ENCODE measurements at places on chromosomes 11 and 22.
A peak's percentile ranks its signal among the peaks of the same experiment; 100 is the strongest.

- no peak for ATAC-seq
Measured at GRCh38 chr11:130832566-130833425, 83.5 kb downstream of the SNX19 start.

- ATAC-seq, result no peak
Measured at GRCh38 chr11:71948314-71949027, 19.6 kb downstream of the RNF121 start.

DNA sequence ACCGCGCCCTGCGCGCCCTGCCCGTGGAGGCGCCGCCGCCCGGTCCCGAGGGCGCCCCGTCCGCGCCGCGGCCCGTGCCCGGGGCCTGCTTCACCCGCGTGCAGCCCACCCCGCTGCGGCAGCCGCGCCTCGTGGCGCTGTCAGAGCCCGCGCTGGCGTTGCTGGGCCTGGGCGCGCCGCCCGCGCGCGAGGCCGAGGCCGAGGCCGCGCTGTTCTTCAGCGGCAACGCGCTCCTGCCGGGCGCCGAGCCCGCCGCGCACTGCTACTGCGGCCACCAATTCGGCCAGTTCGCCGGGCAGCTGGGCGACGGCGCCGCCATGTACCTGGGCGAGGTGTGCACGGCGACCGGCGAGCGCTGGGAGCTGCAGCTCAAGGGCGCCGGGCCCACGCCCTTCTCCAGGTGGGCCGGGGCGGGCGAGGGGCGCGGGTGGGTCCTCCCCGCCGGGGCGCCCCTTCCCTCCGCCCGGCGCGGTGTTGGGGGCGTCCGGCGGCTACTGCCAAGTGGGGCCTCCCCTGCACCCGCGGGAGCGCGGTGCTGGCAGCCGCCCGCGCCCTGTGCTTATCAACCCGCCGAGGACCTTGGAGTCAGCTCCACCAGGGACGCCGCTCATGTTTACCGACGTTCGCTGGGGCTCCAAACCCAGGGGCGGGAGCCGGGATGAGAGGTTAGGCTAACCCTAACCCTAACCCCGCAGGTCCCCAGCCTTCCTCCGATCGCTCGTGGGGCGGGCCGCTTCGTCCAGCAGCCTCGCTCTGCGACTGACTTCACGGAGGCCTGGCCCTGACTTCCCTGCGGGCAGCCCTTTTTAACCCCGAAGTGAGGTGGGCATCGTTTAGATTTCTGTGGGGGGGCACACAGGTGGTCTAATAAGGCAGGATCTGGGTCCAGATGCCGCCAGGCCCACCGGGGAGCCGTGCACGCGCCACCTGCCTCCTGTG is 649 bp downstream of the SELENOO start:
- ATAC-seq, result peak; percentile 35

DNA sequence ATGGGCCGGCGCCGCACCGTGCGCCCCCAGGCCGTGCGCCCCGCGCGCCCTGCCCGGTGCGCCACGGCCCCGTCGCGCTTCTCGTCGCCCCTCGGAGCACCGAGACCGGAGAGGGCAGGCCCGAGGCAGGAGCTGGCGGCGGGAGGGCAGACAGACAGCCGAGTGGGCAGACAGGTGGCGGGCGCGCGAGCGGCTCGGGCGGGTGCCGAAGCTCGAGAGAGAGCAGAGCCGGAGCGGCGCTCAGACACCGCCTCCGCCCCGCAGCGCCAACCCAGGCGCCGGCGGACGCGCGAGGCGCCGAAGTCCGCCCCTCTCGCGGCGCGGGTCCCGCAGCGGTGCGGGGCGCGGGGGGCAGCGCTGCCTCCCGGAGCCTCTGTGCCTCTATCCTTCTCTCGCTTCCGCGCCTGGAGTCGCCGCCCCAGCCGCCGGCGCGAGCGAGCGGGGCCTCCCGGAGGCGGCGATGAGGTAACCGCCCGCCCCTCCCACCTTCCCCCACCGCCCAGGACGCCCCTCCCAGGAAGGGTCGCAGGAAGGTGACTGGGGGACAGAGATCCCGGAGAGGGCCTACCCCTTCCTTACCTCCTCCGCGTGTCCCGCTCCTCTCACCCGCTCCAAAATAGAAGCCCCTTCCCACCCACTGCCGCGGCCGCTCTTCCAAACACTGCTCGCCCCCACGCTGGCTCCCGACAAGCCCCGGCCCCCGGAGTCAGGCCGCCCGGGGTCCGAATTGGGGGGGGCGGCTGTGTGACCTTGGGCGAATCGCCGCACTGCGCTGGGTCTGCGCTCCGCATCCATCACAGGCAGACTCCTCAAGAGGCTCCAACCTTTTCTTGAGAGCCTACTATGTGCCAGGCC is at the start of gene RASL10A:
Gene RASL10A (minus strand): TSS at position 412 of the 855 bp plus-strand sequence. CDS start 451 bp downstream, outside the sequence.
- no peak for ATAC-seq

DNA sequence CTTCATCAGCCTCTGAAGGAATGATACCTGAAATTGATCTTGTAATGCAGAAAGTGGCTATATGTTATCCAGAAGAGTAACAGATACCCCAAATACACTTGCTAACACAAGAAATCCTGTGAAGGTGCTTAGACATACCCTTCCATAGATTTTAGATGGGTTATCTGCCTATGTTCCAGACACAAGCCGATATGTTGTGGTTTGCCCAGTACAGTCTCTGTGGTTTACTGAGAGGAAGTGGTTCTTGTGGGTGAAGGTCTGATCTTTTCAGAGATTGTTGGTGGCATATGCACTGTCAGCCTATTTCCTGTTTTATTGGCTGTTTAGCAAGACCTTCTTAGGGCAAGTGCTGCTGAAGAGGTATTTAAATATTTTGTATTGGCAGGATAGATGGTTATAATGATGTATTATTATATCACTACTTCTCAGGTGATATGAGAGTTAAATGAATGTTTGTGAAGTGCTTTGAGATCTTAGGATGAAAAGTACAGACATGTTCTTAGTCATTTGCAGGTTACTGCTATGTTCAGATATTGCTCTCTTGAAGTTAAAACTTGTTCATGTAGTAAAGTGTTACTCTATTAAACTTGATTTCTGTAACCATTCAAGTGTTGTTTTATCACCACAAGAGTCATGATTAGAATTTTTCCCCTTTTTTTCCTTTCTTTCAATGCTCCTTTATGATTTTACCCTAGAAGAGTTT is 8.2 kb downstream of the ARHGEF12 start:
- ATAC-seq, result peak; percentile 23

- ATAC-seq, result no peak
Measured at GRCh38 chr22:38419121-38419857, 35.7 kb downstream of the KCNJ4 start.

DNA sequence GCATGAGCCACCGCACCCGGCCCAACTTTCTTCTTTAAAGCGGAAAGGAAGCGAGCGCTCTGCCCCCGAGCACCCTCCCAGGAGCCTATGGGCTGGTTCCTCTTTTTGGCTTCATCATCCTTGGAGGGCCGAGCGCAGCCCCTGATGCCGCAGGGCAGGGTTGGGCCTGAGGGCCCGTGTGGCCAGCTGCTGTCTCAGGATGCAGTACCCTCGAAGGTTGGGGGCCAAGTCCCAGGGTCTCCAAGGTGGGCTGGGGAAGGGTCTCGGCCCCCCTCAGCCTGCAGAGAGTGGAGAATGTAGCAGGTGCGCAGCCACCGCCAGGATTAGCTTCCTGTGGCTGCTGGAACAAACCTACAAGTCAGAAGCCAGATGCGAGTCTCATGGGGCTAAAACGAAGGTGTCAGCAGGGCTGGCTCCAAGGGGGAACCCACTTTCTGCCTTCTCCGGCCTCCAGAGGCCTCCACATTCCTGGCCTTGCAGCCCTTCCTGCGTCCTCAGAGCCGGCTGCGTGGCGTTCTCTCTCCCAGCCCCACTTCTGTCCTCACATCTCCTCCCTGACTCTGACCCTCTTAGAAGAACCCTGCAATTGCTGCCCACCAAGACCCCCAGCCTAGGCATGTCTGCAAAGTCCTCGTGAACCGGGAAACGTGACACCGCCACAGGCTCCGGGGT is 2.9 kb downstream of the PANX2 start:
- ATAC-seq, result no peak

- ATAC-seq, result peak; percentile 75
Measured at GRCh38 chr22:22156716-22157347, 87.8 kb upstream of the VPREB1 start.

DNA sequence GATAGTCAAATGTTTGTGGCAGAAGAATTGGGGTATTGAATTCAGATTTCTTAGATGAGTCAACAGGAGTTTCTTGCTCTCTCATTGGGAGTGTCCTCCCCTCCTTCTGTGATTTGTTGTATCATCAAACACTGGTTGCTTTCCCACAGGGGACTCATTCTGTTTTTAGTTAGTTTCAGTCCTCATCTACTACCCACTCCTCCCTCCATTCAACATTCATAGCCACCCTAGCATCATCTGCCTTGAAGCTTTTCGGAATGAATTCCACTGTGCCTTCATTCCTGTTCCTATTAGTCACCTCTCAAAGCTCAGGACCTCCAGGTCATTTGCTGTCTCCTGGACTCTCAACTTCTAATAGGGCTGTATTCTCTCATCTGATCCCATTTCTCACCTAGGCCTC is 31.5 kb upstream of the RAB38 start:
- no peak for ATAC-seq

DNA sequence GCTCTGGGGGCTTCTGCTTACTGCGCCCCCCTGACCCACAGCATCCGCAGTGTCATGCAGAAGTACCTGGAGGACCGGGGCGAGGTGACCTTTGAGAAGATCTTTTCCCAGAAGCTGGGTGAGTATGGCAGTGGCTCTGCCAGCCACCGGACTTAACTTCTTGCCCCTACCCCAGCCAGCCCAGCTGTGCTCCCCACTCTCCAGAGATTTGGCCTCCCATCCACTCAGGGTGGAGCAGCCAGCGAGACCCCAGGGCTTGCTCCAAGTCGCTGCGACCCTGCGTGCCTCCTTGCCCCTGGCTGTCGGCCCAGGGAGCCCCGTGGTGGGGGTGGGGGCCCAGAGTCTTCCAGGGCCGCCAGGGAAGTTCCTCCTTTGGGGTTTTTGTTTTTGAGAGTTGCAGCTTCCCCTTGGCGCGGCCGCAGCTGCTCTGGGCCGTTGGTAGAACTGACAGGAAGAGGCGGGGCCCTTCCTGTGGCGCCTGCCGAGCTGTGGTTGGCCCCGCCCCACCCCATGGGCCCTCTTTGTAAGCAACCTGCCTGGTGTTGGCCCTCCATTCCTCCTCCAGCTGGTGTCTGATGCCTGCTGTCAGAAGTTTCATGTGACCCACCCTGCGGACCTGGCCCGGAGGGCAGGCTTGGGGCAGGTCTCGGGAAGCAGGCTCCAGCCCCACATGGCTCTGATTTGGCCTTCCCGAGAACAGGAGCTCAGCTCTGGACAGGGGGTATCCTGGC is 11.1 kb downstream of the GRK2 start:
- peak; percentile 80 for ATAC-seq

- ATAC-seq, result no peak
Measured at GRCh38 chr11:130029137-130029536, 26.5 kb upstream of the PRDM10 start.

DNA sequence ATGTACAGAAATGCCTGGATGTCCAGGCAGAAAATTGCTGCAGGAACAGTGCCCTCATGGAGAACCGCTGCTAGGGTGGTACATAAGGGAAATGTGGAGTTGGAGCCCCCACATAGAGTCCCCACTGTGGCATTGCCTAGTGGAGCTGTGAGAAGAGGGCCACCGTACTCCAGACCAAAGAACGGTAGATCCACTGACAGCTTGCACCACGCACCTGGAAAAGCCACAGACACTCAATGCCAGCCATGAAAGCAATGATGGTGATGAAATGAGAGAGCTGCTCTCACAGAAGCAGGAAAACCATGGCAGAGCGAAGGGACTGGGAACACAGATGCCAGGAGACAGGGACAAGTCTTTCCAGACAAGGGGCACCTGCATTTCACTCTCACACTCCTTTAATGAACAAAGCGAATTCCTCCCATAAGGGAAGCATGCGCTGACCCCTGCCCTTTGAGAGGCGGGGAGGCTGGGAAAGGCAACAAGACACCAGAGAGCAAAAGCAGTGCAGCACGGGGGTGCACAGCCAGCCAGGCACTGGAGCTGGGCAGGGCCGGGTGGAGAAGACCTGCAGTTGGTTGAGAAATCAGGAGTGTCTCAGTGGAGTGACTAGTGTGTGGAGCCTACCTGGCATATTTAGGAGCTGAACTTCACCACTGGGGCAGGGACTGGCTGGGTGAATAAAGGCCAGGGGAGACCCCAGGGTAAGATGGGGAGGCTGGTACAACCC is 1025.2 kb downstream of the TBC1D22A start:
- no peak for ATAC-seq

DNA sequence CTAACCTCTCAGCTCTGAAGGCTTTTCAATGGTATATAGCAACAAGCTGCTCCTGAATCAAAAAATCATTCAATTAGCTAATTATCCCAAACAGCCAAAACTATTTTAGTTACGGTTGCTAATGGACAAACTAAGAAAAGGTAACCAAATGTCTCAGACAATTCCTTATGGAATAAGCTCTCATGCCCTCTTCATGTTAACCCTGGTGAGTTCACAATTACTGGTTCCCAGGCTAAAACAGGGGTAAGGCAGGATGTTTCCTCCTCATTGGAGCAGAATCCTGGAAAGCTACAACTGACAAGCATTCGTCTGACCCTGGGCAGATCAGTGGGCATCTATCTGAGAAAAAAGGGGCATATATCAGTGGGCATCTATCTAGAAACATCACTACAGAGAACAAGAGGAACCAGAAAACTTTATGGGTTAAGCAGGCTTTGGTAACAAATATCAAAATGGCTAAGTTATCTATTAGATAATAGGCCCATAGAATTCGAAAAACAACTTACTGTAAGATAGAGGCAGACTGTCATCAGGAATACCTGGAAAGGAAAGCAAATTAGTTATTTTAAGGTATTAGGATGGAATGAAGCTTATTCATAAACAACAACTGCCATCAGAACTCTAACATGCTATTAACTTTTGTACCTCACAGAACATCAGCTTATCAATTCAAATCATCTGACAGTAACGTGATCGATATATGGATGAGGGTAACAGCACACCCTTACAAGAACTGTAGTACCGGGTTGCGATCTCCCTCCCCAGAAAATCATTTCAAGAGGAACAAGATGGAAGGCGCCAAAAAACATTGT is 14.8 kb upstream of the WDR74 start:
- no peak for ATAC-seq

DNA sequence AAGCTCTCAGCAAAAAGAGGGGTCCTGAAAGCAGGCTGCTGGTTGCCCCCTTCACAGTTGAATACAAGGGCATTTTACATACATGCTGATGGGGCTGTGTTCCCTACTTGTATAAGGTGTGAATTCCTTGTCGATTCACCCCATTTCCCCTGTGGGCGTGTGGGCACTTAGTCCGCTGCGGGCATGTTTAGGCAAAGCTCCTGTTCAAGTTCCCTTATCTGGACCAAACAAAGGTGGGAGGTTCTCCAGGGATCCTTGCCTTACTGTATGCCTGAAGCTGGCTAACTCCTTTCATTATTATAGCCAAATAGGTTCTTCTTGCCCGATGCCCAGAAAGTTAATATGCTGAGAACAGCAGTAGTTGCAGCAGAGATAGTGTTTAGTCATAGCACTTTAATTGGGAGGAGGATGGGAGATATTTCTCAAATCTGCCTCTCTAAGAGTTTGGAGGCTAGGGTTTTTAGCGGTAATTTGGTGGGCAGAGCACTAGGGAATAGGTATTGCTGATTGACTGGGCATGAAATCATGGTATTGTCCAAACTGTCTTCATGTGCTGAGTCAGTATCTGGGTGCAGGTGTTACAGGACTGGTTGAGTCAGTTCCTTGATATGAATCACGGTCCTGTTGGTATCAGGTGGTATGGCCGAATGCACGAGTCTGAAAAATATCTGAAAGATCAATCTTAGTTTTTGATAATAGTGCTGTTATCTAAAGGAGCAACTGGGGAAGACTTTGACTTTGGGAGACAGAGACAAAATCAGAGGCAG is 32.7 kb downstream of the METTL15 start:
- ATAC-seq, result peak; percentile 99
